ENCODE measurements at places on chromosomes 7 and 10.

DNA sequence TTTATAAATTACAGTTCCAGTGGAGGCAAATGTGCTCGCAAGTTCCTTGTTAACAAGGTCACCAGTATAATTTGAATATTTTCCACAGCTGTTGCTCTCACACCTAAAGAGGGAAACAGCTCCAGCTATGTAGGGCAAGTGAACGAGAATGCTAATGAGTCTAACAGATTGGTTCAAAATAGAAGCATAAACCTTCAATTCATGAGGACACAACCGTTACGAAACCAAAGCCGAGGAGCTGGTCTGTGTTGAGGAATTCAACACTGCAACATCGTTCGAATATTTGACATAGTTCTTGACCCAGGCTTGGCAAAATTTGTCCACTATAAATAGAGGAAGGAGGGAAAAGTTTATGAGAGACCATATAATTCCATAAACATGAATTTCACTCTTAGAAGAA lies 161.3 kb downstream of the KLF6 start:
- DNase-seq = peak; percentile 92

GRCh38 chr10:97314671-97315070 lies 4.4 kb upstream of the FRAT1 start:
- no peak for DNase-seq

GRCh38 chr7:20158684-20159083 lies 58.5 kb downstream of the MACC1 start:
- peak; percentile 9 for DNase-seq

- DNase-seq = peak; percentile 45
Measured at GRCh38 chr7:137476937-137477336, 133.4 kb upstream of the PTN start.

DNA sequence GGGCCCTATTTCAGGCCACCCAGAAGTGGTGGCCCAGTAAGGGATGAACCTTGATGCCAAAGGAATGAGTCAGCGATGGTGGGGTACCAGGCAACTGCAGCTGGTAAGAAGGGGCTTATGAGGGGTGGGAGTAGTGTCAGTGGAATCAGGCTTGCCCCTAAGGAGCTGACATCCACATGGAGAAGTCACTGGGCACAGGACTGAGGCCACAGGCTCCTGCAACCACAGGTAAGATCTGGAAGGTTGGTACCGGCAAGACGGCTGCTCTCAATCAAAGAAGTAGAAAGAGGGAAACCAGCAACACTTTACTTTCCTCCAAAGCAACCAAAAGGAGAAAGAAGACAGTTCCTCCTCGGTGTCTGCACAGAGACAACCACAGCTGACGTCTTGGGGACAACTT lies 2.5 kb downstream of the GCK start:
- DNase-seq = no peak

DNA sequence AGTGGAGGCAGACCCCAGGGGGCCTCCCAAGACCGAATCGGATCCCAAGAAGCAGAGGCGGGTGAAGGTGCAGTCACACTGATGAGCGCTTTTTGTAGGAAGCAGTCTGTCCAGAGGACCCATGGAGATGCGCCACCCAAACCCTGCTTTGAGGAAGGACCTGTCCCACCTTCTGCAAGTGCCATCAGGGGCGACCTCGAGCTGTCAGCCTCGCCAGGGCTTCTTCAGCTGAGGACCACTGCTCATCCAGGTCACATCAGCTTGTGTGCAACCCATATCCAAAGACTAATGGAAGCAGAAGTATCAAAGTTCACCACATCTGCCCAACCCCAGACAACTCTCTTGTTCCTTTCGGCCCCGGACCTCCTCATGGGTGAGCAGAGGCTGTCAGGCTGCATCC lies 61.5 kb downstream of the KCNH2 start:
- no peak for DNase-seq

GRCh38 chr10:80500572-80501380 lies 36.9 kb upstream of the SH2D4B start:
- DNase-seq = no peak

DNA sequence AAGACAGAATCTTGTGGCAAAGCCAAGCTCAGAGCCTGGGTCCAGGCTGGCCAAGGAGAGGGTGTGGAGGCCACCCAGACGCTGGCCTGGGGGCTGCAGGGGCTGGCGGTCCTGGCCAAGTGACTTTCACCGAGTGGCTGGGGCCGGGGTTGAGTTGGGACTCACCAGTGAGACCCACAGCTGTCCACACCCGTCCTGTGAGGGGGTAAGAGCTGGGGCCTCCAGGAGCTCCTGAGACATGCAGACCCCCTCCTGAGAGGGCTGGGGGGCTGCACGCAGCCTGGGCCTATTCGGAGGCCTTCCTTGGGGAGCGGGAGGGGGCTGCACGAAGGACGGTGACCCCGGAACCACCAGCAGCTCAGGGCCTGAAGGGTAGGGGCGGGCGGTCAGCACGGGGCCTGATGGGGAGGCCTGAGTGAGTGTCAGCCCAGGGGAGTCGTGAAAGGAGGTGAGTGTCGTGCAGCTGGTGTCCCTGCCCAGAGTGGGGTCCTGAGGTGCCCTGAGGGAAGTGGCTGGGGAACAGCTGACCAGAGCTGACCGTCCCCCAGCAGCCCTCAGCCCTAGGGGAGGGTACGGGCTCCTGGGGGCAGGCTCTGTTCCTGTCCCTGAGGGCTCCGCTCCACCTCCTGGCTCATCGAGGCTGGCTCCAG lies 100.9 kb downstream of the FOXL3 start:
- no peak for DNase-seq

DNA sequence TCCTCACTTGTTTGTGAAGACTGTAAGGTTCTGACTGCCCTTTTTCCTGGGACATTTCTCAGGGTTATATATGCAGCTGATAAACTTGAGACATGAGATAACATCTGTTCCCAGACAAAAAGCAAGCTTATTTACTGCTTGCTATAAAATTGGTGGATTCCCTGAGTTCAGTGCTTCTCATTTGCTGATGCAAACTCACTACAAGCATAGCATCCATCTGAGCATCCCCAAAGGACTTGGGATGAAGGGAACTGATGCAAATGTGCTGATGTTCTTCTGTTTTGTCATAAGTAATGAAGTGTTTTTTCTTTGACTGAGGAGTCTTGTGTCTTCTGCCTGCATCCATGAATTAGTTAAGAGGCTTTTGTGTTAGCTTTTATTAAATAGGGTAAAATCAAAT lies 183.2 kb downstream of the ADK start:
- no peak for DNase-seq

DNA sequence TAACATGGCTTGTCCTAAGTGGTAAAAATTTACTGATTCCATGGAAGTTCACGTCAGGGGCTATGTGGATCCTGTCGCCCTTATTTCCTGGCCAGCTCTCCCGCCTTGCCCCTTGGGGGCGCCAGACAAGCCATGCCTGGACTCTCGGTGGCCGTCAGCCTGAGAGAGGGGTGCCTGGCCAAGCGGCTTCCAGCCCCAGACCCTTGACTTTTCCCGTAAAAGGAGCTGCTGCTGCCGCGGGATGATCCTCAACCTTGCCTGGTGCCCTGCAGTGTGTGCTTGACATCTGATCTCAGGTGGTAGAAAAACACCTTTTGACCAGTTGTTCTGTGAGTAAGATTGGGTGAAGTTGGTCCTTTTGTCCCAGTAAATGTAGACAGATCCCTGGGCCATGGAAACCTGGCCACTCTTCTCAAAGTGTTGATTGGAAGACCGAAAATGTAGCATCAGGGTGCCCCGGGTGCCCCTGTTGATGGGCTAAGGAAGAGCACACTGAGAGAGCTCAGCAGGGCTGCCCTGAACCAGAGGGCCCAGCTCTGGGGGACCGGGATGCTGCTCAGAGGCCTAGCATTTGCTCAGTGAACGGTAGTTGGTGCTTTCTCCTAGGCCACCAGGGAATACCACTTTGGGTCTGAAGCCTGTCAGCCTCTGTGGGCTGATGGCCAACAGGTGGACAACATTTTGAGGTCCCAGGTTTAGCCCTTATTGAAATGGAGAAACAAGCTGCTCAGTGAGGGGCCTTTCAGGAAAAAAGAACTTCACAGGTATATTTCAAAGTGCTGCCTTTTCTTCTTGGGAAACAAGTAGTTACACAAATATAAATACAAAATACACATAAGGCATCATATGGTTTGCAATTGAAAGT lies 162.5 kb downstream of the LRMDA start:
- no peak for DNase-seq

- DNase-seq = peak; percentile 17
Measured at GRCh38 chr10:110865809-110866482, 5.8 kb upstream of the PDCD4 start.

Measured in EL (cell line).